ENCODE measurements at places on chromosomes 11 and 22.

DNA sequence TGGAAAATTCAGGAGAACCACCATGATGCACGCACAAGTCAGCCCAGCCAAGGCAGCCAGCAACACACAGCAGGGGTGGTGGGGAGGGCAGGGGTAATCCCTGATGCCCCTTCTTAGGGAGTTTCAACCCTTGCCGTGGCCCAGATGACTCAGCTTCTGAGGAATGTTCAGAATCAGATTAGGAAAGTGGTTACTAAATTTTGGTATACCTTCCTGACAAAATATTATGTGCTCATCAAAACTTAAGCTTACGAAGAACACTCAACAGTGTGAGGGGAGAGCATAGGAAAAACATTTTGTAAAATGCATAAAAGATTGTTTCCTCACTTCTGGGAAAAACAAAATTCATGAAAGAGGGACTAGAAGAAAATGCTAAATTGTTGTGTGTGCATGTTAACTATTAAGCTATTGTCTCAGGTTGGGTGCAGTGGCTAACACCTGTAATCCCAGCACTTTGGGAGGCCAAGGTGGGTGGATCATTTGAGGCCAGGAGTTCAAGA is 32.1 kb downstream of the SERPIND1 start:
- DNase-seq: no peak

GRCh38 chr11:101401245-101401644 is 182.6 kb downstream of the TRPC6 start:
- no peak for DNase-seq

DNA sequence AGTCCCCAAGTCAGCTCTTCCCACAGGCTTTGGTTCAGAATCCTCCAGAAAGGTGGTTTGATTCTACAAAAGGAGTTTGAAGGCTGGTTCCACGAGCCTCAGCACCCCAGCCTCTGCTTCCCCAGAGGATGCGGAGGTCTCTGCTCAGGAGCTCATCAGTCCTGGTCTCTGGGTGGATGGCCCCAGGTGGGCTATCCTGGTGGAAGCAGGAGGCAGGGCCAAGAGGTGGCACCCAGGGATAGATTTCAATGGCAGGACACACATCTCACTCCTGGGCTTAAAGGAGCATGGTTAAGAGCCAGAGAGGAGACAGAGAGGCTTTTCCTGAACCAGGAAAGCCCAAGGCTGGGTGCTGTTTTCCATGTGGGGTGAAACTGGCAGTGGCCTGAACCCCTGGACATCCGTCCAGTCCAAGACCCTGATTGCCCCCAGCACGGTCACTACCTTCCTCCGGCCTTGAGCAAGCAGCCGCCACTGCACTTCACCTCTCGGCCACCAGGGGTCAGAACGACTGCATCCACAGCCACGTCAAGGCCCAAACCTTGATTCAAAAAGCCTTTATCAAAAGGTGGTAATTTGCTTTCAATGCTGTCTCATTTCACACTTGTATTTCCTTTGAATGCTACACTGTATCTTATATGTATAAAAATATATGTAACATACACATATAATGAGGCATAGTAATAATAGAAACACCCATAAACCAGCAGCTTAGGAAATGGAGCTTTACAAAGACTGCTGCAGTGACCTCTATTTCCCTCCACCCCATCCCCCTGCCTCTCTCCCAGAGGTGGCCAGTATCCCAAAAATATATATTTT is 19.3 kb upstream of the FXYD2 start:
- DNase-seq: peak; percentile 87

DNA sequence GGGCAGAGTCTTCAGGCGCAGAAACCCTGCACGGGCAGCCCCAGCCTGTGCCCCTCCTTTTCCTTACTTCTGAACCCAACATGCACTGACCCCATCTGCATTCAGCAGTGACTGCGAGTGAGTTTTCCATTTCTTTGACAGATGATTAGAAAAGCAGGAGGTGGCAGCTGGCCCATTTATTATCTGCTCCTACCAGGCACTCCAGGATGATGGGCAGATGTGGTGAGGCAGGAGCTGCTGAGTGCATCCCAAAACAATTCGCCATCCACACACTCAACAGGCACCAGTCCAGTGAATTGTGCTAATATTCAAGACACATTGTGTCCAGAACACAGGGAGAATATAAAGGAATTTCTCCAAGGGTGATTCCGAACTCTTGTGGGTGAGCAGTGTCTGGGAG is 208.5 kb downstream of the TENM4 start:
- no peak for DNase-seq

- no peak for DNase-seq
Observed at GRCh38 chr11:68355471-68355870, 43.1 kb downstream of the LRP5 start.

DNA sequence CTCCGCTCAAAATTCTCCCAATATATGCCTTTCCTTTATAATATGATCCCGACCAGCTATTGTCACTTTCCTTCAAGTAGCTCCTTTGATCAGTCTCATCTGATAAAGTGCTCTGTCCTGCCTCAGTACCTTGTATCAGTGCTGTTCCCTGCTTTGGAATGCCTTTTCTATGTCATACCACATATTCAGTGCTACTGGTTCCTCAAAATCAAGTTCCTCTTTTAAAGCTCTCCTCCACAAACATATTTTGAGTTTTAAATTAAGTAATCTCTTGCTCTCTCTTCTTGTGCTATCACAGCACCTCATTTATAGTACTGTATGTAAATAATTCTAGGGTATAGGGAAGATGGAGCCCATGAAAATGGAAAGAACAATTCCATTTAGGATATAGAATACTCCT is 137.1 kb upstream of the CTSC start:
- DNase-seq: no peak

DNA sequence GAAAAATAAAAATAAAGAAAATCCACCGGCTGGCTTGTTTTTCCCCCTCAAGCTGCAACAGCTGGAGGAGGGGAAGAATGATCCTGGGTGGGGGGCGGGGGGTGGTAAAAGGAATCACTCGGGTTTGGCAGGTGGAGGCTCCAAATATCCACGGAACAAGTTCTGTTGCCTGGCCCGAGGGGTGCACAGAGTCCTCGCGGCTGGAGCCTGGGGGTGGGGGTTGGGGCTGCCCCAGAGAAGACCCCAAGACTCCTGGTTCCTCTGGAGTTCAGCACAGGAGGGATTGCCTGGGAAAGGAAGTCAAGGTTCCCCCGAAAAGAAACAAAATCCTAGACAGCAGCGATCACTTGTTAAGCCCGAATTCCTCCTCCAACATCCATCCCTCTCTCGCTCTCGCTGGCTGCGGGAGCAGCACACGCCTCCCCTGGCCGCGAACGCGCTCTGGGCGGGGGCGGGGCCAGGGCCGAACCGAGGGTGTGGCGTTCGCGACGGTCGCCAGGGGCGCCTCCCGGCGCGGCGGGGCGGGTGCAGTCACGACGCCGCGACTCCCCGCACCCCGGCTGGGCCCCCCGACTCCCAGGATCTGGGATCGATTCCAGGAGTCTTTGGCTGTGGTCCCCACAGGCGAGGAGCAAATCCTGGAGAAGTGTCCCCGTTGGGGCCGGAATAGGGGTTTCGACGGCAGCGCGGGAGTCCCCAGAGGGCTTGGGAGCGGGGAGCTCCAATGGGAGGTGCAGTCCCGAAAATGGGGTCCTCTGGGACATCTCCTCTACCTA is at the start of gene KCNA4:
Gene KCNA4 (minus strand): TSS at position 443 of the 776 bp plus-strand sequence. CDS start 4,352 bp downstream, outside the sequence.
- peak; percentile 29 for DNase-seq

DNA sequence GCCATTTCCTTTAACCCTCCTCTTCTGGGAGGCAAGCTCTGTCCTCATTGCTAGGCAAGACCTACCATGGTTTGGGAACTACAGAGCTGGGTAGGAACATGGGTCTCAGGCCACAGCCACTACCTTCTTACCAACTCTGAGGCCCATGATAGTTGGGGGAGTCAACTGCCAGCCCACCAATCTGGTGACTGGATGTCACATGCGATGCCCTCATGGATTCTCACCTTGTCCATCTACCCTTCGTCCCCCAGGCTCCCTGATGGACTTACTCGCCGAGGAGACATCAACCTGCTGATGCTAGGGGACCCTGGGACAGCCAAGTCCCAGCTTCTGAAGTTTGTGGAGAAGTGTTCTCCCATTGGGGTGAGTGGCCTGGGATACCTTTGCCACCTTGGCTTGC is 13.7 kb downstream of the MCM5 start:
- DNase-seq: no peak

DNA sequence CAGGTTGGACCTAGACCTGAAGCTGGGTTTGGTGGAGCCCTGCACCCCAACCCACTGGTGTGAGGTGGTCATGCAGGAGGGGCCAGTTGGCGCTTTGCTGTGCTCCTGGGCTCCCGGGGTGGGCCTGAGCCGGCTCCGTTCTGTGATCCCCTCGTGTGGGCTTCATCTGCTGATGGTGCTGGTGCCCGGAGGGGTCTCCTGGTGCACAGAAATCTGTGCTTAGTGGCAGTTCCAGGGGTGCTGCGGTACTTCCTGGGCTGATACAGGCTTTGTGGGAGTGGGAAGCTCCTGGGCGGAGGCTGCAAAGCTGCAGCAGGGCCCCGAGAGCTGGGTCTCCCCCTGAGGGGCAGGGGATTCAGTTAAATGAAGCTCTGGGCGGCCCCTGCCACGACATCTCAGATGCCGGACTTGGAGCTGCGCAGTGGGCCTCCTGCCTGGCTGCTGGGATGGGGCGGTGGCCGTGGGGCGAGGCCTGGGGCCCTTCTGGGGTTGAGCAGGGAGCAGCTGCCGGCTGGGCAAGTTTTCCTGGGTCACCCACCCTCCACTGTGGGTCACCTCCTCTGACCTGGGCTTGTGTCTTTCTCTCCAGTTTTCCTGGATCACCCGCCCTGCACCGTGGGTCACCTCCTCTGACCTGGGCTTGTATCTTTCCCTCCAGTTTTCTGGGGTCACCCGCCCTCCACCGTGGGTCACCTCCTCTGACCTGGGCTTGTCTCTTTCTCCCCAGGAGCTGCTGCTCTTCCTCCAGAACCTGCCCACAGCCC is 410.5 kb downstream of the TBC1D22A start:
- peak; percentile 33 for DNase-seq

GRCh38 chr11:120977266-120978137 is 46.4 kb upstream of the TBCEL start:
- DNase-seq: no peak

- no peak for DNase-seq
Observed at GRCh38 chr11:13016415-13016814, 7.3 kb downstream of the RASSF10 start.

DNA sequence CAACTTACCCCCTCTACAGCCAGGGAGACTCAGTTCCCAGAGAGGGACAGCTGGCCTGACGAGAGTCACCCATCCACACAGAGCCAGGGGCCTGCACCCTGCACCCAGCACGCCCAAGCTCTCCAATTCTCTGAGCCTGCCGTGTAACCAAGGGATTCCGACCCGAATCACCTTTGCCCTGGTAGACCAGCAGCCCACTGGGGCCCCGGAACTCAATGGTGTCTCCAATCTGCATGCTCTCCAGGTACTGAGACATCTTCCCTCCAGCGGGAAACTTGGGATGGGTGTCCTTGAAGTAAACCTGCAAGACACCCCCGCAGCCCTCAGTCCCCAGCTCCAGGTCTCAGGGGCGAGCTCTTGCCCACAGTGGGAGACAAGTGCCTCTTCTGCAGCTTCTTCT is 12.4 kb downstream of the ATP5MGL start:
- no peak for DNase-seq

DNA sequence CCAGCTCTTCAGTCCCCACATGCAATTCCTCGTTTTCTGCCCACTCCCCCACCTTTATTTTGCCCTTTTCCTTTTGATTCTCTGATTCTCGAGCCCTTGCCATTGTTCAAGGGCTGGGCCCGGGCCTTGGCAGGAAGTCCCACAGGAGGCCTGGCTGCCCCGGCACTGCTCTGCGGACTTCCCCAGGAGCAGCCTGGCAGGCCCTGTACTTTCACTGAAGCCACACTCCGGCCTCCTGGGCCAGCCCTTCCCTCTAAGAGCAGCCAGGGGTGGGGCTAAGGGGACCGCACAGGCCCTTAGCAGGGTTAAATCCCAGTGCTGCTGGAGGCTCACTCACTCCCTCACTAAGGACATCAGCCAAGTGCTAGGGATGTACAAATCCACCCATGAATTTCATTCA is 4.1 kb downstream of the LRRC32 start:
- DNase-seq: peak; percentile 16

GRCh38 chr11:69493931-69494821 is 12.7 kb downstream of the LINC01488 start:
- no peak for DNase-seq
